ENCODE measurements at places on chromosomes 12 and 14. TPM values are rescaled to one million over a fixed set of nuclear protein-coding genes. Genes with fewer than 3 reads are reported as not detected.

ASB2 gene
- 109 TPM for total RNA-seq

- DNase-seq: no peak
These were observed 240.9 kb downstream of the TMEM121 start for GRCh38 chr14:105767315-105767714.

OTOGL gene
- 0.21 TPM for total RNA-seq

GRCh38 chr14:61701946-61702345 is 6.6 kb downstream of the HIF1A start:
- DNase-seq: no peak

TROAP gene
- total RNA-seq: 1.0 TPM

FOXG1 gene
- not detected for total RNA-seq

DNA sequence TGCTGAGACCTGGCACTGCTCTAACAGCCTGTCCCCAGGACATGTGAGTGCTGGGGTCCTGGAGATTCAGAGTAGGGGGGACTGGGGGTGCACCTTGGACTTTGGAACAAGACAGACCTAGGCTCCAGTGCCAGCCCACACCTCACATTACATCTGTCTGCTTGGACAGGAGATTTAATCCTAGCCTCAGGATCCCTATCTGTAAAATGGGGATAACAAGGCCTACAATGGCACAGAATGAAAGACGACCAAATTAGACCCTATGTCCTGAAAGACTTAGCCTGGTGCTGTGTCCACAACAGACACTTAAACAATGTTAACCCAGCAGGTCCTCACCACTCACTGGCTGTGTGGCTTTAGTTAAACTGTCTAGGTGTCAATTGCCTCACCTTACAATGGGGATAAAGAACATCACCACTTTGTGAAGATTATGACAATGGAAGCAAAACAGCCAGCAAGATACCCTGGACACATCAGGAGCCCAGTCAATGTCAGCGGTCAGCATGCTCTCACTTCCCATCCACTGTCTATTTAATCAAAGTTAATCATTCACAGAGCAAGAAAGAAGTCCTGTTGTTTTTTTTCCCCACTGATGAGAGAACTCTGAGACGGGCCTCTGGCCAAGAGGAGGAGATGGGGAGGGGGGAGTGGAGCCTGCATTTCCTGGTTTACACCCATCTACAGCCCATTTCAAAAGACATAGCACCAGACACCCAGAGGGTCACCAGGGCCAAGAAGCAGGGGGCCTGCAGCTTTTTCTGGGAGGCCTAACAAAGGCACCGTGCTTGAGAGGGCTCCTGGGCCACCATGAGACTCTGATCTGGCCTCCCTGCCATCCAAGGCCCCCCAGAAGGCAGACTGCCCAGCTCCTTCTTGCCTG is 40.6 kb downstream of the ACTN1 start:
- DNase-seq: no peak

- no peak for DNase-seq
These were observed 6.0 kb upstream of the KRT4 start for GRCh38 chr12:52819731-52820510.
